ENCODE measurements at places on chromosomes 16 and 17. TPM values are rescaled to one million over a fixed set of nuclear protein-coding genes. Genes with fewer than 3 reads are reported as not detected.
A peak's percentile ranks its signal among the peaks of the same experiment; 100 is the strongest.

GRCh38 chr17:48357779-48358602 is 72.0 kb downstream of the SKAP1 start:
- peak; percentile 4 for DNase-seq

DNA sequence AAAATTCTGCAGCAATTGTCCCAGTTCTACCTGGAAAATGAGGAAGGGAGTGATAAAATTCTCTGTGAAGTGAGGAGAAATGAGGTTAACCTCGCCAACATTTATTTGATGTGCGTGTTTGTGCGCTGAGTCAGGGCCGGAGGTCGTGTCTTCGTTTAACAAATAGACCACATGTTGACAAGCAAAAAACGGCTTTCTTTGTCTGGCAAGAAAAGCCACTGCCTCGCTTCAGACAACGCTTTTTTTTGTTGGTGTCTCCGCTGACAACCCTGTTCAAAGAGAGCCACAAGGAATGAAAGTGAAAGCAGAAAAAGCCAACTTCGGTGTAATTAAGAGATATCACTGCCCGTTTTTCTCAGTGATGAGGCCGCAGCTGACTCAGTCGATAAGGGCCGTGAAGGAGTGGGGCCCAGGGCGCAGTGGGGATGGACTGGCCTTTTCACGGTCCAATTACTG is 510.6 kb downstream of the CDH13 start:
- DNase-seq = peak; percentile 83

DNA sequence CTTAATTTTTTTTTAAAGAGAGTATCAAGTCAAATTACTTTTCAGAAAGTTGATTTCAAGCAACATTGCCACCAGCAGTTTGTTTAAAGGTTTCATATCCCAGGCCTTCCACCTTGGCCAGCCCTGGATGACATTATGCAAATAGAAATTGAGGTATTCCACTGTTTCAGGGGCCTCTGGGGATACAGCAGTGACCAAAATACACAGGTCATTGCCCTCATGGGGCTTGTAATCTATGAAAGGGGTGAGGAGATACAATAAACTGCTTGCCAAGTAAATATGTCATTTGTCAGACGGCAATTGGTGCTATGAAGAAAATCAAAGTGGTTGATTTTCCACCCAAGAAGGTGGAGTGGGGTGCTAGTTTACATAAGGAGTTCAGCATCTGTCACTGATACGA is 37.8 kb upstream of the TMC5 start:
- no peak for DNase-seq

GRCh38 chr17:9138161-9138717 is 116.9 kb downstream of the NTN1 start:
- DNase-seq = no peak

CNGB1 gene
- total RNA-seq = not detected
